HFFc6 (cell line): ENCODE measurements at places on chromosomes 16 and 17.

- H3K4me1 ChIP-seq: no peaks in the 10 kb centered on the region
- H3K27ac ChIP-seq: no peak overlapping the region
- H3K27me3 ChIP-seq: peaks cover 3% of the 10 kb centered on the region
- no peak for DNase-seq
- H3K36me3 ChIP-seq: peaks cover 40% of the 10 kb centered on the region
Measured at GRCh38 chr17:80811181-80812105, 180.2 kb upstream of the CHMP6 start.

DNA sequence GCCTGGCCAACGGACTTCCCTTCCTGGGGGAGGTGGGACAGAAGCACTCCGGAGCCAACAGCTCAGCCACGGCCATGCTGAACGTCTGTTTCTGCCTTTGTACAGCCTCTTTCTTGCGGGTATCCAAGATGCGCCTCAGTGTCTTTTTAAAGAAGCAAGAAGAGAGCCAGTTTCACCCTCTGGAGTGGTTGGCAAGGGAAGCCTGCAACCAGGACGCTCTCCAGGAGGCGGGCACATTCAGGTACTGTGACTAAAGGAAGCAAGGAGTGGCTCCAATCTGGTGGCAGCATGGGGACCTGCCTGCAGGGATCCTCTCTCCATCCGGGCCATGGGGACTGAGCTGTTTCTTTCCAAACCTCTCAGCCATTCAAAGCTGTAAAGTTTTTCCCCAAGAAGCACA is 60.6 kb upstream of the ENDOV start:
- DNase-seq: no peak
- H3K27me3 ChIP-seq: peaks cover 2% of the 10 kb centered on the region; the same call in 1 of the 2 replicates
- H3K4me1 ChIP-seq: peaks cover 2% of the 10 kb centered on the region
- no peak overlapping the region for H3K27ac ChIP-seq
- no peak overlapping the region for H3K4me3 ChIP-seq

GRCh38 chr16:1818204-1818872 is 8.3 kb downstream of the HAGH start:
- no peaks in the 10 kb centered on the region for H3K27me3 ChIP-seq
- H3K4me3 ChIP-seq: no peak overlapping the region
- peaks cover 7% of the 10 kb centered on the region; the same call in 1 of the 2 replicates for H3K36me3 ChIP-seq
- H3K27ac ChIP-seq: no peak overlapping the region
- DNase-seq: no peak

DNA sequence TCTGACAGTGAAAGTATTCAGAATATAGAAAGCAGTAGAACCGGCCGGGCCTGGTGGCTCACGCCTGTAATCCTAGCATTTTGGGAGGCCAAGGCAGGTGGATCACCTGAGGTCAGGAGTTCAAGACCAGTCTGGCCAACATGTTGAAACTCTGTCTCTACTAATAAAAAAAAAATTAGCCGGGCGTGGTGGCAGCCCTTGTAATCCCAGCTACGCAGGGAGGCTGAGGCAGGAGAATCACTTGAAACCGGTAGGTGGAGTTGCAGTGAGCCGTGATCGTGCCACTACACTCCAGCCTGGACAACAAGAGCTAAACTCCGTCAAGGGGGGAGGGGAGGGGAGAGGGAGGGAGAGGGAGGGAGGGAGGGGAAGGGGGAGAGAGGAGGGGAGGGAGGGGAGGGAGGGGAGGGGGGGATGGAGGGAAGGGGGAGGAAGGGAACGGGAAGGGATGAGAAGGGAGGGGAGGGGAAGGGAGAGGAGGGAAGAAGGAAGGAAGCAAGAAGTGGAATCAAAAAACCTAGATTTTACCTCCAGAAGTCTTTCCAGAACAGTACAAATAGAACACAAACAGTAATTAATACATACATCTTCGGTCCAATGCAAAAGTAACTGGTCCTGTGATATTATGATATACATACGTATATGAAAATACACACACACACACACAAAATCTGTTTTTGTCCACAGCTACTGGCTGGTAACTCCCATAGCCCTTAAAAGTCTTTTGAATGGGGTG is 10.9 kb upstream of the NT5C start:
- H3K4me3 ChIP-seq: no peak overlapping the region
- H3K4me1 ChIP-seq: peaks cover 12% of the 10 kb centered on the region
- H3K27me3 ChIP-seq: no peaks in the 10 kb centered on the region
- H3K36me3 ChIP-seq: peaks cover 26% of the 10 kb centered on the region
- no peak overlapping the region for H3K27ac ChIP-seq

DNA sequence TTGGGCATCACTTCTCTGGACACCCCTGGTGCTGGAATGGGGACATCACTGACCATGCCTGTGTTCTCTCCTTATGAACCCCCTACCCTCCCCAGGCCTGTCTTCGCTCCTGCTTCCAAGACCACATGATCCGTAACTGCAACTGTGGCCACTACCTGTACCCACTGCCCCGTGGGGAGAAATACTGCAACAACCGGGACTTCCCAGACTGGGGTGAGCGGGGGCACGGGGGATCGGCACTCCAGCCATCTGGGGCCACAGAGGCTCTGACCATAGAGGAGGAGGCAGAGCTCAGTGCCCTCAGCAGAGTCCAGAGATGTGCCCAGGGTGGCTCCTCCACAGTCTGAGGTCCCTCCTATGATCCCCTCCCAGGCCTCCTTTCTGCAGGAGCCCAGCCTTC is 73.5 kb downstream of the SCNN1B start:
- no peaks in the 10 kb centered on the region for H3K36me3 ChIP-seq
- H3K27me3 ChIP-seq: peaks cover 5% of the 10 kb centered on the region
- H3K4me3 ChIP-seq: no peak overlapping the region
- H3K4me1 ChIP-seq: no peaks in the 10 kb centered on the region
- H3K27ac ChIP-seq: no peak overlapping the region

- no peaks in the 10 kb centered on the region for H3K4me1 ChIP-seq
- H3K36me3 ChIP-seq: no peaks in the 10 kb centered on the region
- peaks cover 2% of the 10 kb centered on the region for H3K27me3 ChIP-seq
- no peak overlapping the region for H3K4me3 ChIP-seq
- no peak overlapping the region for H3K27ac ChIP-seq
- DNase-seq: no peak
Measured at GRCh38 chr16:1157639-1158455, 4.9 kb downstream of the CACNA1H start.

- H3K4me1 ChIP-seq: peaks cover 70% of the 10 kb centered on the region
- peak overlapping the region; percentile 25 for H3K4me3 ChIP-seq
- no peak for DNase-seq
- H3K27ac ChIP-seq: peak overlapping the region; percentile 100
- H3K36me3 ChIP-seq: peaks cover 4% of the 10 kb centered on the region; the same call in 1 of the 2 replicates
- peaks cover 2% of the 10 kb centered on the region; the same call in 1 of the 2 replicates for H3K27me3 ChIP-seq
Measured at GRCh38 chr16:67858500-67858899, 11.0 kb upstream of the CENPT start.

DNA sequence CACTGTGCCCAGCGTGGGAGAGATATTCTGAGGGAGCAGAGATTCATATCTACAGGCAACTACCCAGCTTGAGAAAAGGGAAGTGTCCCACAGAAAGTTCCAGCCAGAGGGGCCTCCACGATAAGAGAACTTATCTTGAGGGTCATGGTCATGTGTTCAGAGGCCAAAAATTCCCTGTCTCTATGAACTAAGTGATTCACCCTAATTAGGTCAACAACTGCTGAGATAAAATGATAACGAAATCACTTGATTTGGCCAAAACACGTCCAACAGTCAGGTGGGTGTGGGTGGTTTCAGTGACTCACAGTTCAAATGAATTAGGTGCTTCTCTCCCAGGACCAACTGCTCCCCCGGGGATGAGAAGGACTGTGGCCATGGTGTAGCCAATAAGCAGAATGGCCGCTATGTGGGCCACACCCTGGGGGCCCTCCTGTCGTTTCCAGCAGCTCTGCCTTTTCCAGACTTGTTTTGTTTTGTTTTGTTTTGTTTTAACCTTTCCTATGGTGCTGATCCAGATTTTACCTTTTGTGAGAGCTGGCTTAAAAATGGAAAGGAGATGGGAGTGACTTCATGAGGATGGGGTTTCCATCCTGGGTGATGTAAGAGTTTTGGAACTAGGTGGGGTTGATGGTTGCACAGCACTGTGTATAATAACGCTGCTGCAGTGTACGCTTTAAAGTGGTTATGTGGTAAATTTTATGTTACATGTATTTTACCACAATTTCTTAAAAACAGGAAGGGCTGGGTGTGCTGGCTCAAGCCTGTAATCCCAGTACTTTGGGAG is 8.7 kb downstream of the DNAI2 start:
- no peak overlapping the region for H3K27ac ChIP-seq
- no peaks in the 10 kb centered on the region for H3K27me3 ChIP-seq
- DNase-seq: no peak
- H3K36me3 ChIP-seq: no peaks in the 10 kb centered on the region
- H3K4me3 ChIP-seq: no peak overlapping the region
- no peaks in the 10 kb centered on the region for H3K4me1 ChIP-seq

GRCh38 chr17:20986767-20987510 is 55.9 kb downstream of the USP22 start:
- H3K27me3 ChIP-seq: peaks cover 21% of the 10 kb centered on the region
- H3K4me1 ChIP-seq: no peaks in the 10 kb centered on the region
- DNase-seq: no peak
- no peak overlapping the region for H3K4me3 ChIP-seq
- H3K36me3 ChIP-seq: no peaks in the 10 kb centered on the region

DNA sequence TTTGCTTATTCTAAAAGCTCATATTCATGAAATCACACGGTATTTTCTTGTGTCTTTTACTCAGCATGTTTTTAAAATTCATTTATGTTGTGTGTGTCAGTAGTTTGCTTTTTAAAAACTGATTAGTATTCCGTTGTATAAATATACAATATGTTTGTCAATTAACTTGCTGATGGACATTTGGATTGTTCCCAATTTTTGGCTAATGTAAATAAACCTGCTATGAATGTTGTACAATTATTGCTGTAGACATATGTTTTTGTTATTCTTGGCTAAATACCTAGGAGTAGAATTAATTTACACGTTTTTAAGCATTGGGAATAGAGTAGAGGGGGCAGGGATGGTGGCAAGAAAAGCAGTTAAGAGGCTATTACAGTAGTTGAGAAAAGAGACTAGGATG is 199.5 kb upstream of the CCL2 start:
- peaks cover 3% of the 10 kb centered on the region; the same call in 1 of the 2 replicates for H3K27me3 ChIP-seq
- H3K36me3 ChIP-seq: no peaks in the 10 kb centered on the region; the same call in 1 of the 2 replicates
- DNase-seq: no peak
- no peaks in the 10 kb centered on the region for H3K4me1 ChIP-seq
- H3K4me3 ChIP-seq: no peak overlapping the region

DNA sequence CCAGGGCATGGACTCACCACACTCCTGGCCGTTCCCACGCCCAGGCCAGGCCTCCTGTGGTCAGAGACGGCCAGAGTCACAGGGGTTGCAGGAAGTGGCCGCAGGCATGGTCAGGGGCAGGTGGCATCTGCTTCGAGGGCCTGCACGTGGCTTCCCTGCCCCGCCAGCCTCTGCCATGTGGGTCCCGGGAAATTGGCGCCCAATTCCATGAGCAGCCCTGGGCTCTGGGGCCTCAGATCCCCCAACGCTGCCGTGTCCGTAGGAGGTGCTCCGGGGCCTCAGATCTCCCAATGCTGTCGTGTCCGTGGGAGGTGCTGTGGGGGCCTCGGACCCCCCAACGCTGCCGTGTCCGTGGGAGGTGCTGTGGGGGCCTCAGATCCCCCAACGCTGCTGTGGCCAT is 9.7 kb upstream of the SSTR5 start:
- H3K27me3 ChIP-seq: peaks cover 24% of the 10 kb centered on the region
- H3K4me3 ChIP-seq: no peak overlapping the region
- H3K27ac ChIP-seq: no peak overlapping the region

DNA sequence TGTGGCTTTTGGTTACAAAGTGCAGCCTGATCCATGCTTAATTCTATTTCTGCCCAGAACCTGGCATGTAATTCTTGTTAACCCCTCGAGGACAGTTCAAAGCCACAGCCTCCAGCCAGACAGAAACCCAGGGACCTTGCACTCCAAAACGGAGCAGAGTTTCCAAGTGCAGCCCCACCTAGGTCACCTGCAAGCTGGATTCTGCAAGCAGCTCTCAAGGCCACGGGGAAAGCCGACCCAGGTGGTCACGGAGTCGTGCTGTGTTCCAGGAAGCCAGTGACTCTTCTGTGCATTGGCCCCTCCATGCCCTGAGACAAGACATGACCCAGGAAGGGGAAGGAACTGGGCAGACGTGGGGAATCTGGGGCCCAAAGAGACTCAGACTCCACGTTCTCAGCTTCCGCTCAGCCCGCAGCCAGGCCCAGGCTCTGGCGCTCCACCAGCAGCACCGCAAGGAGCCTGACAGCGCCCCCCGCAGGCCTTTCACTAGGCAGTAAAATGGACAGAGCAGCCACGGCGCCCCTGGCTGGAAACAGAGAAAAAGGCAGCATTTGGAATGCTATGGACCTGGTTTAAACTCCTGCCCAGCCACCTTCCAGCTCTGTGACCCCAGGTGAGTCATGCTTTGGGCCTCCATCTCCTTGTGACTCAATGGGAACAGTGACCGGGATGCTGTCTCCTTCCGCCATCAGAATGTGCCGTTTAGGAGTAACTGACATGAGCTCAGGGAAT is 27.3 kb upstream of the GSG1L start:
- peak overlapping the region; percentile 53 for H3K27ac ChIP-seq
- peak; percentile 57 for DNase-seq
- H3K36me3 ChIP-seq: no peaks in the 10 kb centered on the region
- H3K4me3 ChIP-seq: no peak overlapping the region

- H3K36me3 ChIP-seq: no peaks in the 10 kb centered on the region
- peaks cover 11% of the 10 kb centered on the region for H3K4me1 ChIP-seq
- no peak overlapping the region for H3K27ac ChIP-seq
- H3K27me3 ChIP-seq: peaks cover 32% of the 10 kb centered on the region
- H3K4me3 ChIP-seq: no peak overlapping the region
- no peak for DNase-seq
Measured at GRCh38 chr17:20092261-20092867, 83.2 kb downstream of the SPECC1 start.

- no peak for DNase-seq
- H3K4me3 ChIP-seq: no peak overlapping the region
- no peak overlapping the region for H3K27ac ChIP-seq
- H3K36me3 ChIP-seq: peaks cover 20% of the 10 kb centered on the region
- peaks cover 5% of the 10 kb centered on the region; the same call in 1 of the 2 replicates for H3K4me1 ChIP-seq
Measured at GRCh38 chr17:7001318-7001961, 5.6 kb downstream of the ALOX12 start.

DNA sequence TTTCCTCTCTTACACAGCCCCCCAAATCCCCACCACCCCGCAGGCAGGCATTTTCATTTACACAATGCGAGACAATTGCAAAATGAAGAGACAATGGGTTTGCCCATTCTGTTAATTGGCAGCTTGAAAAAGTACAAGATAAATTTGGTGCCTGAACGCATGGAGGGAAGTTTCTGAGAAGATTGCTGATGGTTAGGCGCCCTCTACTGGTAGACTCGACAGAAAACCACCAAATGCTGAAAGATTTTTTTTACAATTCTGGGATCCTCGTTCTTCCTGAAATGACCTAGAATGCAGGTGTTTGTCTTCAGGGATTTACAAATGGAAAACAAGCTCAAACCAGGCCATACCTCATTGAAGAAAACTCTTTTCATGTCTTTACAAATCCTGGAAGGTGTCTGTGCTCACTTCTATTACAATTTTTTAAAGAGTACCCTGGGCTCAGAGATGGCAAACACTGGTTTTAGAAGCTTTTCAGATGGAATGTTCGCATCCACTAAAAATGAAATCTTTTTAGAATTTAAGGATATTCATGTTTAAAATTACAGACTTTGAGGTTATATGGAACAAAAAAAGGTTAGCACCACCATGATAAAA is 338.5 kb downstream of the PMP22 start:
- H3K4me1 ChIP-seq: peaks cover 12% of the 10 kb centered on the region
- no peak overlapping the region for H3K4me3 ChIP-seq
- peaks cover 5% of the 10 kb centered on the region; the same call in 1 of the 2 replicates for H3K27me3 ChIP-seq

GRCh38 chr17:6303664-6304063 is 131.3 kb downstream of the AIPL1 start:
- H3K27ac ChIP-seq: no peak overlapping the region
- DNase-seq: no peak
- H3K4me1 ChIP-seq: no peaks in the 10 kb centered on the region

- no peak overlapping the region for H3K4me3 ChIP-seq
- no peak for DNase-seq
- no peak overlapping the region for H3K27ac ChIP-seq
- no peaks in the 10 kb centered on the region for H3K4me1 ChIP-seq
Measured at GRCh38 chr16:55040366-55041086, 109.9 kb downstream of the IRX5 start.
